Sigmoid colon (tissue), 7 donors: ENCODE measurements at places on chromosomes 3 and 15. TPM values are rescaled to one million over a fixed set of nuclear protein-coding genes. Genes with fewer than 3 reads are reported as not detected.

Gene DPPA2
- not detected for polyA plus RNA-seq

Gene PLA2G4E
- polyA plus RNA-seq: not detected

Gene SLC2A2
- not detected for polyA plus RNA-seq

Gene CD80
- 2.0 TPM for polyA plus RNA-seq

Gene PLA1A
- 0.69 TPM for polyA plus RNA-seq

Gene C15orf62
- not detected for polyA plus RNA-seq

Gene SLC28A1
- polyA plus RNA-seq: not detected

Gene AGBL1
- polyA plus RNA-seq: not detected

Gene PYGO1
- polyA plus RNA-seq: 0.85 TPM

Gene PLIN1
- polyA plus RNA-seq: 1.2 TPM

Gene TMED3
- 40.7 TPM for polyA plus RNA-seq

Gene FRG2C
- polyA plus RNA-seq: not detected

Gene SSUH2
- 4.4 TPM for polyA plus RNA-seq

Gene GREM1
- polyA plus RNA-seq: 16.2 TPM

Gene OXTR
- polyA plus RNA-seq: under 0.01 TPM

Gene B3GNT5
- polyA plus RNA-seq: 22.8 TPM

Gene PLSCR5
- not detected for polyA plus RNA-seq

Gene TRIM42
- polyA plus RNA-seq: not detected

Gene NR2E3
- 5.4 TPM for polyA plus RNA-seq

Gene SNAPC5
- polyA plus RNA-seq: 38.6 TPM

Gene SNX22
- polyA plus RNA-seq: 0.23 TPM

Gene EFCC1
- 0.46 TPM for polyA plus RNA-seq

Gene PRR20G
- not detected for polyA plus RNA-seq

Gene C3orf85
- polyA plus RNA-seq: 18.6 TPM

Gene TFRC
- polyA plus RNA-seq: 85.1 TPM

Gene GOLGA8J
- not detected for polyA plus RNA-seq

Gene XIRP1
- polyA plus RNA-seq: 1.2 TPM

Gene PPM1L
- polyA plus RNA-seq: 1.2 TPM
